Colonic mucosa (tissue), 4 donors: ENCODE measurements at places on chromosomes 11 and 22. TPM values are rescaled to one million over a fixed set of nuclear protein-coding genes. Genes with fewer than 3 reads are reported as not detected.
A peak's percentile ranks its signal among the peaks of the same experiment; 100 is the strongest.

- no peak overlapping the region for H3K4me3 ChIP-seq
- no peak for DNase-seq
- no peaks in the 10 kb centered on the region for H3K27me3 ChIP-seq
- peaks cover 6% of the 10 kb centered on the region for H3K36me3 ChIP-seq
- no peak overlapping the region for H3K27ac ChIP-seq
Observed at GRCh38 chr22:37462983-37463382, 23.2 kb downstream of the MFNG start.

DNA sequence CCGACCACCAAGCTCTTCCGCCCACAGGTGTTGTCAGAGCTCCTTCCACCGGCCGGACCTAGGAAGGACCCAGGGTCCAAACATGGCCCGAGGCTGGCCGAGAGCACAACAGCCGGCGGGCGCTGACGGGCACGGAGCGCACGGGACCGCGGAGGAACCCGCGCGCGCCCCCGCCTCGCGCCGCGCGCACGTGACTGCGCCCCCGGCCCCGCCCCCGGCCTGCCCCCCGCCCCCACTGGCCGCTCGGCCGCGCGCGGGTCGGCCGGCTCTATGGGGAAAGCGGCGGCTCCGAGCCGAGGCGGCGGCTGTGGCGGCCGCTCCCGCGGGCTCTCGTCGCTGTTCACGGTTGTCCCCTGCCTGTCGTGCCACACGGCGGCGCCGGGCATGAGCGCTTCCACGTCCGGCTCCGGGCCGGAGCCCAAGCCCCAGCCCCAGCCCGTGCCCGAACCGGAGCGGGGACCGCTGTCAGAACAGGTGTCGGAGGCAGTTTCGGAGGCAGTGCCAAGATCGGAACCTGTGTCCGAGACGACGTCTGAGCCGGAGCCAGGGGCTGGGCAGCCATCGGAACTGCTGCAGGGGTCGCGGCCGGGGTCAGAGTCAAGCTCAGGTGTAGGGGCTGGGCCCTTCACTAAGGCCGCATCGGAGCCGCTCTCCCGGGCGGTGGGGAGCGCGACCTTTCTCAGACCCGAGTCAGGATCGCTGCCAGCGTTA is at the start of gene OSBP2:
TSS of gene OSBP2 (plus strand) at position 235 of the 711 bp plus-strand sequence. CDS start at position 271, 36 bp downstream.
- H3K27ac ChIP-seq, result peak within 1 kb of the TSS; percentile 70
- peak; percentile 34 for DNase-seq
- no peaks in the 10 kb centered on the region for H3K27me3 ChIP-seq
- H3K4me3 ChIP-seq, result peak within 1 kb of the TSS; percentile 64
- H3K4me1 ChIP-seq, result no peaks in the 10 kb centered on the region
- no peaks in the 10 kb centered on the region for H3K36me3 ChIP-seq

GRCh38 chr22:28032861-28033260 is 113.8 kb upstream of the PITPNB start:
- H3K4me1 ChIP-seq, result no peaks in the 10 kb centered on the region
- no peaks in the 10 kb centered on the region for H3K36me3 ChIP-seq
- H3K27ac ChIP-seq, result no peak overlapping the region
- peak; percentile 6 for DNase-seq
- H3K4me3 ChIP-seq, result no peak overlapping the region
- no peaks in the 10 kb centered on the region for H3K27me3 ChIP-seq

DNA sequence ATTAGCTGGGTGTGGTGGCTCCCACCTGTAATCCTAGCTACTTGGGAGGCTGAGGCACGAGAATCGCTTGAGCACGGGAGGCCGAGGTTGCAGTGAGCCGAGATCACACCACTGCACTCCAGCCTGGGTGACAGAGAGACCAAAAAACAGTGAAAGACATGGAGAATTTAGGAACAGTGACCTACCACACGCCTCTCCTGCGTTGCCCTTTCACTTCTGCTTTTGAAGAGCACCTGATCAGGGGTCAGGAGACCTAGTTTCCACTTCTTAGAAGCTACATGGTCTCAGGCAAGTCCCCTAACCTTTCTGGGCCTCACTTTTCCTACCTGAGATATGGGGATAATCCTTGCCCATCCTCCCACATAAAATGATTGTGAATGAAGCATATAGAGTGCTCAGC is 12.2 kb downstream of the SLC35C1 start:
- no peak for DNase-seq
- no peak overlapping the region for H3K4me3 ChIP-seq

DNA sequence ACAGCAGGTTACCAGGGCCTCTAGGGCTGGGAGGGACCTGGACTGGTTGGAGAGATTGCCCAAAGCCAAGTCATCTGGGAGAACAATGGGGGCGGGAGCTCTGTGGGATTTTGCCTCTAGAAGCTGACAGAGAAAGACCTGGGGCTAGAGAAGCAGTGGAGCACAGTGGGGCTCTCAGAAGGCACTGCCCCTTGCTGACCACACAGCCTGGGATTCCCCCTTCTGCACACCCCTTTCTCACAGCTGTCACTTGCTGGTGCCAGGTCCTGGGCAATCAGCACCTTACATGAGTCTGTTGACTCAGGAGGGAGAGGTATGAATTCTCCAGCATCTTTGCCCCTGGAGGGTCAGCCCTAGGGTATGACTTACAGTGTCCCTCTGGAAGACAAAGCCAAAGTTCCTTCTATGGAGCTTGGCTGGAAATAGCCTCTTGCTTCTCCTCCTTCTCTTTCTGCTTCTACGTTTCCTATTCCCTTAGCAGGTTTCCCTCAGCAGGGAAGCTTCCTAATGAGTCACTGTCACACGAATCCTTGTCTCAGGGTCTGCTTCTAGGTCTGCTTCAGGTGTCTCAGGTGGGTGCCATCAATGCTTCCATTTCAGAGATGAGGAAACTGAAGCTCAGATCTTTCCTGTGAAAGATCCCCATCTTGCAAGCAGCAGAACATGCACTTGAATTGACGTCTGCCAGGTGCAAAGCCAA is 27.0 kb downstream of the GDPD5 start:
- H3K27me3 ChIP-seq, result no peaks in the 10 kb centered on the region
- no peak for DNase-seq
- H3K27ac ChIP-seq, result no peak overlapping the region
- no peaks in the 10 kb centered on the region for H3K36me3 ChIP-seq

- H3K36me3 ChIP-seq, result no peaks in the 10 kb centered on the region
- peak; percentile 32 for DNase-seq
- no peak overlapping the region for H3K4me3 ChIP-seq
- H3K27me3 ChIP-seq, result no peaks in the 10 kb centered on the region
- H3K4me1 ChIP-seq, result no peaks in the 10 kb centered on the region
Observed at GRCh38 chr11:59962107-59962482, 1.7 kb upstream of the OOSP4A start.

DNA sequence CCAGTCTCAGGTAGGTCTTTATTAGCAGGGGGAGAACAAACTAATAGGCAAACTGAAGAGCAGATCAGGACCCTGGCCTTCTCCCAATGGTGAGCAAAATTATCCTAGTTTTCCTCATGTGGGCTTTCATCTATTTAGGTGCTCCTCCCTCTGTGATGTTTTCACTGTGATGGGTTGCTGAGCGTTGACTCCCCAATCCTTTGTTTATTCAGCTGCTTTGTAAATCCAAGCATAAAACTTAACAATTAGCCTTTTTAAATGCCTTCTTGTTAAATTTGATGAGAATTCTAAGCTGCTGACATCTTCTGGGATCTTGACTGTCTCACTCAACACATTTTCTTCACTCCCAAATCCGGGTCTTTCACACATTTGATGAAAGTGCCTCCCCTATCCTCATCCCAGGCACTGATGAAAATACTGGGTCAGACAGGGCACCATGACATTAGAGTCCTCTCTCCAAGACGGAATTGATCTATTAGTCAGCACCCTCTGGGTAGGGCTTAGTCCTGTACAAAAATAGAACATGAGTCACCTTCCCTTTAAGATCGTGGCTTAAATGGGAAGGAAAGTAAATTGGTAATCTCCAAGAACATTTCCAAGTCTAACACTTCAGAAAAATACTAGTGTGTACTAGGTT is 199.3 kb upstream of the ISX start:
- H3K36me3 ChIP-seq, result no peaks in the 10 kb centered on the region
- no peaks in the 10 kb centered on the region for H3K4me1 ChIP-seq
- H3K27ac ChIP-seq, result no peak overlapping the region
- H3K4me3 ChIP-seq, result no peak overlapping the region
- no peak for DNase-seq

DNA sequence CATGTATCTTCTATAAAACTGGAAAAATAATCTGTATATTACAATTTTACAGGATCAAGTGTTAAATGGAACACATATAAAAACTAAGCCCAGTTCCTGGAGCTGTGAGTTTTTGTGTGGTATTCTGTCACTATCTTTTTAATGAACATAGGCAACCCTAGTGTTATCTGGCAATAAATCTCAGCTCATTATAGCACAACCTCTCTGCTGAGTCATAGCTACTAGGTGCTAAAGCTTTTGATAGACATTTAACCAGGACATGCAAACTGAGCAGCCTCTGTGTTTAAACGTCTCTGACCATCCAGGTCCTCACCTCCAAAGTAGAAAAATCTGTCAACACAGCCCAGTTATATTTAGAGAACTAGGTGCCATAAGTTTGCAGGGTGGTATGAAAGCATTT is 91.0 kb upstream of the CARD18 start:
- DNase-seq, result no peak
- H3K4me1 ChIP-seq, result peaks cover 3% of the 10 kb centered on the region
- no peaks in the 10 kb centered on the region for H3K36me3 ChIP-seq
- no peaks in the 10 kb centered on the region for H3K27me3 ChIP-seq
- no peak overlapping the region for H3K27ac ChIP-seq

DNA sequence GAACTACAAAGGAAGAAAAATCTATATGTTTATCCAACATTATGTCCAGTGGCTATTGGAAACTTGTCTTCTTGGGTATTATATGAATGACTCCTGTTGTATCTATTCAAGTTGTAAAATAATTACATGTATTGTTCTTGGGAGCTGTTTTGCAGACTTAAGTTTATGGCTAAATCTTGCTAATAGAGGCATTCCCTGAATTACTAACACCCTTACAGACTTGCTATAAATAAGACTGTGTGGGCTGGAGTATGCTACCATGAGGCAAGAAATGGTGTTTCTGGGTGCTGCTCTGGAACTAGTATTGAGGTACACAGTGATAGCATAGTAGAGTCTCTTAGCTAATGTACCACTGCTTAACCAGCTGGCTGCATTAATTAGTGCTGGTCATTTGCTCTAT is 155.1 kb downstream of the HIPK3 start:
- H3K4me1 ChIP-seq, result no peaks in the 10 kb centered on the region
- DNase-seq, result no peak
- H3K27ac ChIP-seq, result no peak overlapping the region
- H3K4me3 ChIP-seq, result no peak overlapping the region
- no peaks in the 10 kb centered on the region for H3K27me3 ChIP-seq
- H3K36me3 ChIP-seq, result no peaks in the 10 kb centered on the region

The NLRP14 gene
- 0.10 TPM for total RNA-seq
